GM12891 (cell line): ENCODE measurements at places on chromosomes 11 and 22.

DNA sequence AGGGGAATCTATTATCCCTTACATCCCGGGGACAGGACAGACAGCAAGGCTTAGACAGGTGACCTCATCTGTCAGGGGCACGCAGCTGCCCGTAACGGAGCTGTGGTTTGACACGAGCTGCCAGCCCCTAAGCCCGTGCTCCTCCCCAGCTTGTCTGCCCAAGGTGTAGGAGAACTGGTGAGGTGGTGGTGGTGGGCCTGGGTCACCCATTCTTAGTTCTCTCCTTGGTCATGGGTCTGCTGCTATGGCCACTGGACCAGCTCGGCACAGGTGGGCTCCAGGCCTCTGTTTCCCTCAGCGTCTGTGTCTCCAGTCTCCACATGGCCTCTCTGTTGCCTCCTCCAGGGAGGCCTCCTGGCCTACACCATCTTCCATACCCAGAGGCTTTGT lies 5.4 kb downstream of the PARVG start:
- no peak for DNase-seq

DNA sequence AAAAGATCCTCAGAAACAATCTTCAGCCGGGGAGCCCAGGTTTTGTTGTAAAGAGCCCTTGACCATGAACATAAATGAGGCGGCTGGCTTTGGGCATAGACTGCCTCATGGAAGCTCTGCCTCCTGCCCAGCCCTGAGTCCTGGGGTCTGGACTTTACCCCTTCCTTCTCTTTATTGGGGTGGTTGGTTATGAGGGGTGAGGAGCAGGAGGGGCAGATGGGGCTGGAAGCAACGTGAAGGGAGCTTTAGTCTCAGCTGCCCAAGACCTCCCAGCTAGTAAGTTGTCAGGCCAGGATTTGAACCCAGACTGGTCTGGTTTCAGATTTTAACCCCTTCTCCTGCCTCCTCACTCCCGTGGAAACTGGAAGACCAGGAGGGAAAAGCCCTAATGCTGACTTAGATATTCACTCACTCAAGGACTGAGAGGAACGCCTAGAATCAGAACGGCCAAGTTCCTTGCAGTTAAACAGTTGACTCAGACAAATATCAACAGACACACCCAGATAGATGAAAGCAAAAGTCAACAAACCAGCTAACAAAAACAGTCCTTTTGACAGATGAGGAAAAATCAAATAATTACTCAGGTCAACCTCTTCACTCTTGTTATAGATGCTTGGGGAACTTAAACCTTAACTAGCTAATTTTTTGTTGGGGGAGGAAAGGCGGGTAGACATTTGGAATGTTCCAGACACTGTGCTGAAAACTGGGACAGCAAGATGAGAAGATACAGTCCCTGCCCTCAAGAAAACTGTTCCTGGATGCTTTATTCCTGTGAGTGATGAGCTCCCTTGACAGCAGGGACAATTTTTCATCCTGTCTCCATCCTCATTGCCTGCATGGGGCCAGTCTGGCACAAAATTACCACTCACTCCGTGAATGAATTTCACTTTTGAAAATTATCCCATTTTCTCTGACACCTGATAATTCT lies 20.8 kb upstream of the ARRB1 start:
- no peak for DNase-seq

DNA sequence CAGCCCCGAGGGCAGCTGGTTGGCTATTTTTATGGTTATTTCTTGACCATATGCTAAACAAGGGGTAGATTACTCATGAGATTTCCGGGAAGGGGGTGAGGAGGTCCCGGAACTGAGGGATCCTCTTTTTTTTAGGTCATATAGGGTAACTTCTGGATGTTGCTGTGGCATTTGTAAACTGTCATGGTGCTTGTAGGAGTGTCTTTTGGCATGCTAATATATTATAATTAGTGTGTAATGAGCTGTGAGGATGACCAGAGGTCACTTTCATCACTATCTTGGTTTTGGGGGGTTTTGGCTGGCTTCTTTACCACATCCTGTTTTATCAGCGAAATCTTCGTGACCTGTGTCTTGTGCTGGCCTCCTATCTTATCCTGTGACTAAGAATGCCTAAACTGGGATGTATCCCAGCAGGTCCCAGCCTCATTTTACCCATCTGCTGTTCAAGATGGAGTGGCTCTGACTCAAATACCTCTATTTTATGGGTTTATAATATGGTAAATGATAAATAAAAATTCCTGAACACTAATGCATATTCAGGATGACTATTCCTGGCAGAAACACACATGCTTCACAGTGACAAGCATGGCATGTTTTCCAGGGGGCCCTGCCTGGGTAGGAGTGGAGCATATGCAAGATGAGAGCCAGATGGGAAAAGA lies 11.2 kb downstream of the KREMEN1 start:
- DNase-seq, result no peak

DNA sequence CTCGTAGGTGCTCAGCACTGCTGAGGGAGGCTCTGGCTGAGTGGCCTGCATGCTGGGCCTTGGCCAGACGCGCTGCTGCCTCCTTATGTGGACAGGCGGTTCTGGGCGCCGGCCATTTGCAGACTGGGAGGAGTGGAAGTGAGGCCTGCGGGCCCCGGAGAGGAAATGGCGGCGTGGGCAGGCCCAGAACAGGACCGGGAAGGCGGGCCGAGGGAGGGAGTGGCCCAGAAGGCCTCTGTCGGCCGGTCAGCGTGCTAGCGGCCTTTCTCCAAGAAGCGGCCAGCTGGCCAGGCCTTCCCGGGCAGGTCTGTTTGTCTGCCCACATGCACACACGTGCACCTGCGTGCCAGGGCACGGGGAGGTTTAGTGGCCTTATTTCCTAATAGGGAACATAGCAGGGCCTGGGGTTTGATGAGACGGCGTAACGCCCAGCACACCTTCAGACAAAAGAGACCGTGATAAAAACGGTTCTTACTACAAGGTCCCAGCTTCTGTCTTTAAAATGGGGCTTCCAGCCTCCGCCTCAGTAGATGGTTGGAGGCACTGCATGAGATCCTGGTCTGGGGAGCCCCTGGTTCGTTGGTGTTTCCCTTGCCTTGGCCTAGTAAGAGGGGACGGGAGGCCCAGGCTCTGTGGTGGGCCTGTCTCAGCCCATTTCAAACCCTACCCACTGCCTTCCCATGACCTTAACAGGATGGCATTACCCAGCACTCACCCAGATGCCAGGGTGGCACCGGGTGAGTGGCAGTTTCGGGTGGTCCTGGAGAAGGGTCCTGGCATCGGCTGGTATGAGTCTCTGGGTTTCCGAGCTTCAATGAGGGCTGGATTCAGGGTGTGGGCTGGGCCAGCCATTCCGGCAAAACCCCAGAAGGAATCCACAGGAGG lies 65.1 kb upstream of the PPARA start:
- no peak for DNase-seq

DNA sequence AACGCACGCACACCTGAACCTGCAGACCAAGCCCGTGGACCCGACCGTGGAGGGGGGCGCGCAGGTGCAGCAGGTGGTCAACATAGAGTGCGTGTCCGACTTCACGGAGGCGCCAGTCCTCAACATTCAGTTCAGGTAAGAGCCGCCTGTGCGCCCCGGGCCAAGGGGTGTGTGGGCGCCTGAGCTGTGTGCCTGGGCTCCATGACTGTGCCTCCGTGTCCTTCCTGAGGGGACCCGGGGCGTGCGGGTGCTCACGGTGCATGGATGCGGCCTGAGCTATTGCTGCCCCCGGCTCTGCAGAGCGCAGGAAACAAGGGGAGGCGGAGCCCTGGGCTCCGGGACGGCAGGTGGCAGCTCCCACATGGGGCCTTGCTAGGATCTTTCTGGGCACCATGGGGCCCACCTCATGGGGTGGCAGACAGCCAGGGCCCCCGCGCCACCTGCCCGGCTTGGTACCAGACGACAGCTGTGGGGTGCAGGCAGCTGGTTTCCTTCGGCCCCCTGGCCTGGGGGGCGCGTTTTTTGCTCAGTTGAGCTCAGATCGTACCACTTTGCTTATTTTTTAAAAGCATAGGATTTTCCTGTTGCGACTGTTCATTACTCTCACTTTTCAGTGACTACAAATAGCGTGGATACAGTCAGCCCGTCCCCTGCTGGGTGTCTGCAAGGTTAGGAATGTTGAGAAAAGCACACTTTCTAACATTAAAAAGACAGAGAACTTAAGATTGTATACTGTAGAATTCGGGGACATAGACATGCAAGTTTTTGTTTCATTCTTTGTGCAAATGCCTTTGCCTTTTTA lies 28.3 kb downstream of the MUC6 start:
- DNase-seq, result no peak

DNA sequence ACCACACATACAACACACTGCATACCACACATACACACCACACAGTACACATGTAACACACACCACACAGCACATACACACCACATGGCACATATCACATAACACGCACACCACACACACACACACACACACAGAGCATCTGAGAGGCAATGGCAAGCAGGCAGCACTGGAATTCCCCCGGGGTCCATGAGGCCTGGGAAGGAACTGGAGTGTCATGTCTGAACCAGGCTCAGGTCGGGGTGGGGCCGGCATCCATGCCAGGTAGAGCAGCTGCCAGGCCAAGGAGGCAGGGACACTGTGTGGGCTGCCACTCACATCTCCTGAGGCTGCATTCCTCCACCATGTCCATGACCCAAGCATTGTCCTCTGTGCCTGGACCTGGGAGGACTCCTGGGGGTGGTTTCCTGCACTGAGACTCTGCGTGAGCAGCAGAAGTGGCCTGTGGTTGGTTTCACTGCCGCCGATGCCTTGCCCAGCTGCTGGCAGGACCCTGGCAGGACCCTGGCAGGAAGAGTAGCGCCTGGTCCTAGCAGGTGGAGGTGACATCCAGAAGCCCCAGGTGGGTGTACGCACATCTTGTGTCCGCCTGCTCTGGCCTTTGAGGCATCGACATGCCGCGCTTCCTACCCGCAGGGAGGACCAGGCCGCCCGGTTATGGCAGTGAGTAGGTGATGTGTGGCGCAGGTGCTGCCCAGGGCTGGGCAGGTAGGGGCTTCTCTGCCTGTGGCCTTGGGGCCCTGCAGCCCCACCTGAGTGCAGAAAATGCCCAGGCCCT lies 1280.4 kb downstream of the TBC1D22A start:
- DNase-seq, result no peak

DNA sequence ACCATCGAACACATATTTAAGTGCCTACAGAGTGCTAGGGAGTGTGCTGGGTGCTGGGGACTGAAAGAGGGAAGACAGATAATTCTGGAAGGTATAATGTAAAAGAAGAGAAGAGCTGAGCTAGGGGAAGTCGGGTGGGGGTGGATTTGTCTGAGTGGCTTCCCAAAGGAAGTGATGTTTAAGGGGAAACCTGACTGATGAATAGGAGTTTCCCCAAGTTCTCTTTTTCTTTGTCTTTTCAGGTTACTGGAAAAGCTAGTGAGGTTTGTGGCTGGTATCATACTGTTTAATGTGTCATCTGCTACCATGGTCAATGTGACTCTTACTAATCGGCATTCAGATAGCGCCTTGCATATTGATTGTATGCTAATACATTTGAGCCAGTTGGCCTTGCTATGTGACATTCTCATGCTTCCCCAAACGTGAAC lies 151.6 kb upstream of the MTMR2 start:
- no peak for DNase-seq

DNA sequence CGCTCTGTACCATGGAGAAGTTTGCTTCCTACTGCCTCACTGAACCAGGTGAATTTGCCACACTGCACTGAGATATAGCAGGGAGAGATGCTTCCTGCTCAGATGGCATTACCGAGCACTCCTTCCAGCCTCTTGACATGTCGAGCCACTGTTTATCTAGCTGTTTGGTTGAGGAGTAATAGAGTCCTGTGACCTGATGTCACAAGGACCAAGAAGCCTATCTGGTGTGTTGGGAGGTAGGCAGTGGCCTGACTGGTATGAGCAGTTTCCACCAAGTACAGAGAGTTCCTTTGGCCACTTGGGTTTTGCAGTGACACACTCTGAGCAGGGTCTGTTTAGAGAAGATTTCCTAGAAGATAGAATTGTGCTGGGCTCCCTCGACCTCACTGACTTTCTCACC lies 5.2 kb downstream of the ACAD8 start:
- no peak for DNase-seq

DNA sequence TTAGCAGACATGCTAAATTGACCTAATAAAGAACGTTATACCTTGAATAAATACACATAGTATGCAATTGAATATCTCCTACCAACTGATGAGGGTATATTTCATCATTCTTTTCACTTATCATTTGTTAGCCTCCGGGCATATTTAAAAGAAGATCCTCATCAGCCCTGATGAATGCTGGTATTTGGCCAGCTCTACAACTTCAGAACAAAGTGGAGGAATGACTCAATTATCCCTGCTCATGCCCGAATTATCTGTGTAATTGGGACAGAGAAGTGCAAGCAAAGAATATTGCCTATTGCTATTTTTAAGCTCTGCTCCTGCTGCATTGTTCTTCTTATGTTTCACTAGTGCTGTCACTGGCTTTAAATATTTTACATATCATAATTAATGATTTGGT lies 622.1 kb downstream of the METTL15 start:
- no peak for DNase-seq

GRCh38 chr11:90257158-90257525 lies 34.3 kb upstream of the CHORDC1 start:
- no peak for DNase-seq

DNA sequence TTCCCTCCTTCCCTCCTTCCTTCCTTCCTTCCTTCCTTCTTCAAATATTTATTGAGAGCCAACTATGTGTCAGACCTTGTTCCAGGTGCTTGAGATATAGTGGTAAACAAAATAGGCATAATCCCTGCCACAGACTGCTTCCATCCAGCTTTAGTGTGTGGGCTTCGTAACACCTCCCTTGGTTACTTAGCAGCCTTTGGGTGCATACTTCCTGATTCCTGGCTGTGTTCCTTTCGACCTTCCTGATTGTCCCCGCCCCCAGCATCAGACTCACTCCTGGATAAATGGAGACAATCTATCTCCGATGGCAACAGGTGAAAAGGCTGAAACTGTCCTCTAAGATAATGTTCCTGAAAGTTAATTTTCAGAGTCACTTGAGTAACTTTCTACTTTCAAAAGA lies 13.5 kb downstream of the CCDC81 start:
- no peak for DNase-seq

DNA sequence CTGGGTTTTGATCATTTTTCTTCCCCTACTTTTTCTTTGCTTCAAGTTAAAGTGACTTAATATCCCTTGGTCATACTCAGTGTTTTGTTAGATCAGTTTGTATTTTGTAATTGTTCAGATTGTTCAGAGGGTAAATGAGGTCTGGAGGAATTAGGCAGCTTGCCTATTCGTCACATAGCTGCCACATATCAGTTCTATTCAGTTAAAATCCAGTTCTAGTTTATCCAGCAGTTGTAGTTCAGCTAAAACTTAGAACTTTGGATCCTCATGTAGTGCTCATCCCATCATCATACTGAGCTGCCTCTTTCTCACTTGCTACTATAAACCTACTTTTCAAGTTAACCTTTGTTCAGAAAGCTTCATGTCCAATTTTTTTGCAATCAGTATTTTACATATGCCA lies 47.1 kb upstream of the DEPDC7 start:
- DNase-seq, result no peak

DNA sequence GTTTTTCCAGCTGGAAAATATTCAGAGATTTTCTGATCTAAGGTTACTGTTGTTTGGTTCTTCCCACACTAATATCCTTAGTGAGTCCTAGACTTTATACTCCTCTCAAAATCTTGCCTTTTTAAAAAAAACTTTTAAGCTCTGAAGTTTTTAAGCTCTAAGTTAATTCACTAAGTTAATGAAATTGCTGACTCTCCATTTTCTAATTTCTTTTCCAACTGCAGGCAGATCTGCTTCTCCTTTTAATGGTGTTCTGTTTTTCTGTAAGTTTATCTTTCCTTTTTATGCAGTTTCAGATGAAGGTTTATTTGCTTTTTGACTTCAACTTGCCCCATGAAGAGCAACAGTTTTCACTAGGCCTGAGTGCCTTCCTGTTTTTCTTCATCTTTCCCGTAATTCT lies 125.8 kb upstream of the ARHGAP42 start:
- DNase-seq, result no peak

GRCh38 chr11:26579683-26580082 lies 7.6 kb upstream of the MUC15 start:
- no peak for DNase-seq
